ENCODE measurements at places on chromosomes 7 and 10. TPM values are rescaled to one million over a fixed set of nuclear protein-coding genes. Genes with fewer than 3 reads are reported as not detected.

Gene PAX4
- not detected for total RNA-seq

Gene DEPP1
- total RNA-seq, result 6.2 TPM

Gene NODAL
- 3.5 TPM for total RNA-seq

Gene PRKCQ
- 5.3 TPM for total RNA-seq

Gene LFNG
- 32.1 TPM for total RNA-seq

Gene PLEKHA1
- total RNA-seq, result 56.5 TPM

Gene MRLN
- 0.69 TPM for total RNA-seq

Gene C7orf57
- total RNA-seq, result 5.8 TPM
